ENCODE measurements at places on chromosomes 2 and 18.

DNA sequence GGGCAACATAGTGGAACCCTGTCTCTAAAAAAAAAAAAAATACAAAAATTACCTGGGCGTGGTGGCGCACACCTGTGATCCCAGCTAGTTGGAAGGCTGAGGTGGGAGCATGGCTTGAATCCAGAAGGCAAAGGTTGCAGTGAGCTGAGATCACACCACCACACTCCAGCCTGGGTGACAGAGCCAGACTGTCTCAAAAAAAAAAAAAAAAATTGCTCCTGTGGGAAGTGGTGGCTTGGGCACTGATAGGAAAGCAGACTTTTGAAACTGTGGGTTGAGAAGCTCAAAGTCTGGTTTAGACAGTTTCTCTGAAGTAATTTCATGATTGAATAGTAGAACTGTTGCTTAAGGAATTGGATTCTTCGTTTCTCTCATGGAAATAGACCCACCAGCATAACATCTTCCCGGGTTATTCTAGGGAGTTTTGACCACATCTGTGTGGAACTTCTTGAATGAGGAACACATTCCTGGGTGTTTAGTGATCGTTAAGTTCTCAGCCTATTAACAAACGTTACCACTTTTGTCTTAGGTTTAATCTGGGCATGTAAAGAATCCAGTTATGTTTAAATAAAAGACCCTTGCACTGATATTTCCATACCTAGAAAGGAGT, 33.5 kb downstream of the GRHL1 start:
- no peak for DNase-seq

DNA sequence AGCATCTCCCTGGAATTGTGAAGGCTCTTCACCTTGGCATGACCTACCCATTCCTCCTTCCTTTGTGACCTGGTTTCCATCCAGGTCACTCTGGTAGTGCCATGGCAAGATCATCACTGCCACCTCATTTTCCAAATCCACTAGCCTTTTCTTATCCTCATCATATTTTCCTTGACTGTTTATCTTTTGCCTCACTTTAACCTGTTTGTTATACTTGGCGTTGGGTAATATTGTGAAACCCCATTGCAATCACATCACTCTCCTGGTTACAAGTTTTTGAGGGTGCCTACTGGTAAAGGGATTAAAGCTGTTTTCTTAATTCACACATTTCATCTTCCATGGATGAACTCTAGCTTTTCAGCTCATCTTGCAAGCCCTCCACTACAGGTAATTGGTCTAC, 39.1 kb upstream of the IGFBP2 start:
- no peak for DNase-seq

DNA sequence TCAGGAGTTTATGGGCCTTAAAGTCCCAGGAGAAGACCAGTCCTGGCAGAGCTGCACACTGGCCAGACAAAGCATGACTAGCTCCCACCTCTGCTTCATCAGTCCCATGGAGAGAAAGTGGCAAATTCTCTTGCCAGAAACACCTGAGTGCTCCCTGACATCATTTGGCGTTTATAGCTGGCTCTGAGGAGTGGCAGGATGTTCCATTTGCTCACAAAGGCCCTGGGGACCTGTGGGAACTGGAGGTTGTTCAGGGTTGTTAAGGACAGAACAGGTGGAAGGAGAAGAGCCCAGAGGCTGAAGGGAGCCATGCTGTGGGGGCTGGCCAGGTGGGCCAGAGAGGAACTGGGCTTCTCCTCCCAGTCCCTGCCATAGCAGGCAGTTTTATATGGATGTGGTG, 56.1 kb downstream of the RPL37A start:
- no peak for DNase-seq

GRCh38 chr2:9971105-9971818, 19.8 kb downstream of the GRHL1 start:
- DNase-seq, result no peak

GRCh38 chr2:110842048-110842447, 109.7 kb downstream of the ACOXL start:
- no peak for DNase-seq

GRCh38 chr2:222733846-222734702, 62.6 kb downstream of the MOGAT1 start:
- DNase-seq, result no peak

DNA sequence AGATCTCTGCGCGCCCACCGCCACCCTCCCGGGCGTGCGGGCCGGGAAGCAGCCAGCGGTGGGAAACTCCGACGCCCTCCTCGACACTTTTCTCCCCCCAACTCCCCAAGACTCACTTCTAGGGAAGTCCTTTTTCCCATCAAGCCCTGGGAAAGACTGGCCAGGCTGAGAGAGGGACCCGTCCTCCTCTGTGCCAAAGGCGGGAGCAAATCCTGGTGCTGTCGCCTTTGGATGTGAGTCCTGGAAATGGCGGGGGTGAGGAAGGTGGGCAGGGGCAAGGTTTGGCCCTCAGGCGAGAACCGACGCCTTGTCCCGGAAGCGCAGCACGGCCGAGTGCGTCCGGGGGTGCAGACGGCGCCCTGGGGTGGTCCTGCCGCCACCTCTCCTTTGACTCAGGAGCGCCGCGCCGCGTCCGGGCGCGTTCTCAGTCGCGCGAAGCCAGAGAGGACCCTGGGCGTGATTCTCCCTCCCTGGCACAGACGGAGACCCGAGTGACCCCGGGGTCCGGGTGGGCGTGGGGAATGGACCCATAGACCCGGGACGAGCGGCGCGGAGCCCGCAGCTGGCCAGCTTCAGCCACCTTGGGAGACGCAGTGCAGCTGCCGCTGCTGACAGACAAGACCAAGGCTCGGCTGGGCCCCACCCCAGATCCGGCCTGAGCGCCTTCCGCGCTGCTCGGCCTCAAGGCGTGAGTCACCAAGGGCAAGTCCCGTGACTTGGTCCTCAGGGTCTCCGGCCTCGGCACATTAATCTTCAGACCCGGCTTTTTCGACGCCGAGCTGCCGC, 3.5 kb upstream of the LBX2 start:
- no peak for DNase-seq
